ENCODE measurements at places on chromosomes 13 and 19.
A peak's percentile ranks its signal among the peaks of the same experiment; 100 is the strongest.

GRCh38 chr19:7562646-7563393 lies 27.3 kb downstream of the PNPLA6 start:
- no peaks in the 10 kb centered on the region for H3K4me1 ChIP-seq
- no peak overlapping the region for H3K27ac ChIP-seq
- peak; percentile 74 for DNase-seq
- H3K4me3 ChIP-seq, result no peak overlapping the region
- H3K27me3 ChIP-seq, result no peaks in the 10 kb centered on the region
- peaks cover 14% of the 10 kb centered on the region for H3K36me3 ChIP-seq

DNA sequence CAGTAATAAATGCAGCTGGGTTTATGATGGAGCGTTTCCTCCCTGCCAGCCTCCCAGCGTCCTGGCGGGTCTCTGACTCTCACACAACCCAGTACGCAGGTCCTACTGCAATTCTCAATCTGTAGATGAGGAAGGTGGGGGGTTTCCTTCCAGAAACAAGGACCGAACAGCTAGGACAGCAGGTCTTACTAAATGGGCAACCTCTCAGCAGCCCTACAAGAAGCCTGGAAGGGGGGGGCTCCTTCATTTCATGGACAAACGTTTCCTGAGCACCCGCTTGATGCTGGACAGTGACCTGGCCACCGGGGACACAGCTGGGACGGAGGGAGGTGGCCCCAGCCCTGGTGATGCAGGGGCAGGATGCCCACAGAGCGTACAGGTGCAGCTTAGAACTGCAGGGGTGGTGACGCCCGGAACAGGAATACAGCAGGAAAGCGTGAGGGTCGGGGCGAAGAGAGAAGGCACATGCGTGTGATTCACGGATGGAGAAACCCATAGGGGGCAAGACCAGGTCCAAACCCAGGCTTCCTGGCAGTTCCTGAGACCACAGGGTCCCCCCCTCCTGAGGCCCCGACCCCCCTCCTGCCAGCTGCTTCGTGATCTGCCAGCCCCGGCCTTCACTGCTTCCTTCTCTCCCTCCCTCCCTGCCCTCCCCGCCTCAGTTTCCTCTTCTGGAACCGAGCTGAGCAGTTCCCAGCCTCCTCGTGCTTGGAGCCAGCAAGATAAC lies 732 bp upstream of the C2CD4C start:
- H3K36me3 ChIP-seq, result no peaks in the 10 kb centered on the region
- H3K27me3 ChIP-seq, result peaks cover 11% of the 10 kb centered on the region
- H3K4me1 ChIP-seq, result no peaks in the 10 kb centered on the region
- DNase-seq, result peak; percentile 69
- H3K27ac ChIP-seq, result no peak overlapping the region

DNA sequence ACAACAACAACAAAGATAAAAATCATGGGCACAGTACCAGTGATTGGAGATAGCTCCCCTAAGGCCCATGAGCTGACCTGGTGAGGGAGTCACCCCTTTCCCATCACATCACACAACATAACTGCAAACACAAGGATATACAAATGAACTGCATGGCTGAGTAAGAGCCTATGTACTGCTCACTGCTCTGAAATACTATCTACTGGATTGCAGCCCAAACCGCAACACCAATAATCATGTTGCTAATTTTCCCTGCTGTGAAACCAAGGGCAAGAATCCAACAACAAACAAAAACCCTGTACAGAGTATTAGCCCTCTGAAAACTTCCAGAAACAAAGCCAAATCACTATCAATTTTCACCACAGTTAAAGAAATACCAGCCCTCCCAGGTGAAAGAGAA lies 1893.2 kb downstream of the PCDH9 start:
- no peak for DNase-seq
- no peak overlapping the region for H3K27ac ChIP-seq
- no peaks in the 10 kb centered on the region for H3K27me3 ChIP-seq
- H3K36me3 ChIP-seq, result no peaks in the 10 kb centered on the region

DNA sequence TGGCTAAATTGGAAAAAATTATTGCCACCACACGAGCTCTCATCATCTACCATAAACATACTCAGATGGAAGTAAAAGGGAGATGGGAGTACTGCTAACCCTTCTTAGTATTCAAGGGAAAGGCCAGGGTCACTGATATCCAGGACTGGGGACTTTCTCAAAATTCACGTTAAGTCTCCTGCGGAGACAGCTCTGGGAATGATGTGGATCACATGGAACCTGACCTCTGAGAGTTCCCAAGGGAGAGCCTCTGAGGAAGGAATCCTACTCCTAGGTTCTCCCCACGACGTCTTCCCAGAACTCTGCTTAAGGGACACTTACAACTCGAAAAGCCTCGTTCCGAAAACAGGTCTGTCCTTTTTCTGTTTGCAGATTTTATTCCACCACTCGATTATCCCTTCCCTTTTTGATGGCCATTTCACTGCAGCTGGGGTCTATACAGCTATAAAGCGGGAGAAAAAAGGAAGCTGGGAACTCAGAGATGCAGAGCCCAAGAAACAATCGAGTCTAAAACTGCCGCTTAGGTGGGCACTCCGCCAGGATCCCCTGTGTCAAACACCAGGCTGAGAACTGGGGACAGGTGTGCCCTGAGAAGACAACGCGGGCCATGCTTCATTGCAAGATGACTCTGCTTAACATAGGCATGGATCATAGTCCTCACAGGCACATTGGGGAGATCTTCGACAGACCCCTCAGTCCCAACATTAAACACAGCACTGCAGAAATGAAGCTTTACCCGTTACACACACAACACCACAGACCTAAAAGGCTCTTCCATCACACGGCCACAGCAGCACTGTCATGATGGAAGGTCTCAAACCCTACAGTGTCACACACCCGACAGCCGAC lies 823 bp upstream of the ZNF567 start:
- DNase-seq, result peak; percentile 52
- H3K36me3 ChIP-seq, result peaks cover 35% of the 10 kb centered on the region
- no peak overlapping the region for H3K27ac ChIP-seq
- H3K4me1 ChIP-seq, result no peaks in the 10 kb centered on the region
- no peaks in the 10 kb centered on the region for H3K27me3 ChIP-seq
- H3K4me3 ChIP-seq, result peak overlapping the region; percentile 99

DNA sequence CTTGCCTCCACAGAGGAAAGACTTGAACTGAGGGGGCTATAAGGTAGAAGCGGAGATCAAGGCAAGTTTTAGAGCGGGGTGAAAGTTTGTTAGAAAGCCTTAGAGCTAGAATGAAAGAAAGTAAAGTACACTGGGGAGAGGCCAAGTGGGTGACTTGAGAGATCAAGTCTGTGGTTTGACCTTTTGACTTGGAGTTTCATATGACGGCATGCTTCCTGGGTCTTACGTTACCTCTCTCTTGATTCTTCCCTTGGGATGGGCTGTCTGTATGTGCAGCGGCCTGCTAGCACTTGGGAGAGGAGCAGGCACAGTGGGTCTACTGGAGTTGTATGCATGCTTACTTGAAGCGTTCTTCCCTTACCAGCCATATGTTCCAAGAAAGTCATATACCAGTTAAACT lies 1768.5 kb downstream of the PCDH9 start:
- no peaks in the 10 kb centered on the region for H3K27me3 ChIP-seq
- no peak overlapping the region for H3K27ac ChIP-seq
- H3K4me3 ChIP-seq, result no peak overlapping the region
- DNase-seq, result no peak
- no peaks in the 10 kb centered on the region for H3K4me1 ChIP-seq

- H3K4me3 ChIP-seq, result no peak overlapping the region
- H3K27me3 ChIP-seq, result no peaks in the 10 kb centered on the region
- no peak for DNase-seq
- peaks cover 3% of the 10 kb centered on the region for H3K4me1 ChIP-seq
- H3K36me3 ChIP-seq, result no peaks in the 10 kb centered on the region
- no peak overlapping the region for H3K27ac ChIP-seq
These were observed 6.3 kb downstream of the SERP2 start for GRCh38 chr13:44379885-44380284.

DNA sequence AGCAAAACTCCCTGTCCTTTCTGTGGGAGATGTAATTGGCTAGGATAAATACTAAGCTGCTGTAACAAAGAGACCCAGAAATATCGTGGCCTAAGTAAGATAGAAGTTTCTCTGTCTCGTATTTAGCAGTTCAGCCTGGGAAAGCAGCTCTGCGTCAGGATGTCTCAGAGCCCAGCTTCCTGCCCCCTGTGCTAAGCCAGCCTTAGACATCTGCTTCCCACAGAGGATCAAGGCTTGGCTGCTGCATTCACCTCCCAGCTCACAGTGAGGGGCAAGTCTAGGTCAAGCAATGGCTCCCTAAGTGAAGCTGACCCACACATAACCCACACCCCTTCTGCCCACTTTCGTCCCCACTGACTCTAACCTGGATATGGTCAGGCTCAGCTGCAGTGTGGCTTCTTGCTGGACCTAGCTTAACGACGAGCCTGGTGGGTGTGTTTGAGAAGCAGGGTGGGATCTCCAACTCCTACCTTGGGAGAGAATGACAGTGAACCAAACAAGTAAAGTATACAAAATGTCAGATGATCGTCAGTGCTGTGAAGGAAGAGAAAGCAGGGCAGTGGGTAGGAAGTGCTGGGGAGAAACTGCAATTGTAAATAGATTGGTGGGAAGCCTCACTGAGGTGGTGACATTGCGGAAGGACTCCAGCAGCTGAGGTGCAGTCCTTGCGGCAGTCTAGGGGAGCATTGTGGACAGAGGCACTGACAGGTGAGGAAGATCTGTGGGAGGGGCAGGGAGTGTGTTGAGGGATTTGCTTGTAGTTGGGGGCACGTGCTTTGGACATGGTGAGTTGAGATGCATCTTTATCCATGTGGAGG lies 82.9 kb downstream of the TNFRSF19 start:
- H3K36me3 ChIP-seq, result no peaks in the 10 kb centered on the region
- H3K4me1 ChIP-seq, result no peaks in the 10 kb centered on the region
- no peak for DNase-seq
- no peak overlapping the region for H3K27ac ChIP-seq

GRCh38 chr13:92315265-92315664 lies 911.3 kb upstream of the GPC6 start:
- H3K4me1 ChIP-seq, result no peaks in the 10 kb centered on the region
- no peaks in the 10 kb centered on the region for H3K36me3 ChIP-seq
- H3K4me3 ChIP-seq, result no peak overlapping the region
- no peak overlapping the region for H3K27ac ChIP-seq
- H3K27me3 ChIP-seq, result no peaks in the 10 kb centered on the region

DNA sequence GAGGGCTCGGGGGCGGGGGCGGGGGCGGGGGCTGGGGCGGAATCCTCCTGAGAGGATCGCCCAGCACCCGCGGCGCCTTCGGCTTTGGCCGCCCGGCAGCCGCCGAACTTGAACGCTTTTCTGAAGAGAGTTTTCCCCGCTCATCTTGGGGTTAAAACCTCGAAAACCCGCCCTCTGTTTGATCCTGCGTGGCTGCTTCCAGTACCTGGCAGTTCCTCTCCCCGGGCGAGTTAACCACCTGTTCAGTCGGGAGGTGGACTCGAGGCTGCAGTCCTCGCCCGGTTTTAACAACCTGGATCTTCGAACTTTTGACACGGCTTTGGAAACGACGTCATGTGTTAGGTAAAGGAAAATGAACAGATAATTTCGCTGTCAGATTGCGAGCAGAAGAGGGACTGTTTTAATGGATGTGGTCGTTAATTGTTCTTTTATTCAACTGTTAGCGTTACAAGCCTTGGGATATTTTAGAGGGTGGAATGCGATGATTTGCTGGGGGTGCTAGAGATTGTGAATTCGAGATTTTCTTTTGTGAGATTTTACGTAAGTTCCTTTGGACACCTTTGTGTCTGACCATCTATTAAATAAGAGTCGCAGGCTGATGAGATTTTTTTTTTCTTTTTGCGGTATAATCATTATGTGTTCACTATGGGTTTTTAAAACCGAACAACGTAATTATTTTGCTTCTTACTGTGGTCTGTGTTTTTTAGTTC lies 1.0 kb downstream of the FNDC3A start:
- DNase-seq, result no peak
- H3K36me3 ChIP-seq, result no peaks in the 10 kb centered on the region
- H3K4me3 ChIP-seq, result peak overlapping the region; percentile 86

DNA sequence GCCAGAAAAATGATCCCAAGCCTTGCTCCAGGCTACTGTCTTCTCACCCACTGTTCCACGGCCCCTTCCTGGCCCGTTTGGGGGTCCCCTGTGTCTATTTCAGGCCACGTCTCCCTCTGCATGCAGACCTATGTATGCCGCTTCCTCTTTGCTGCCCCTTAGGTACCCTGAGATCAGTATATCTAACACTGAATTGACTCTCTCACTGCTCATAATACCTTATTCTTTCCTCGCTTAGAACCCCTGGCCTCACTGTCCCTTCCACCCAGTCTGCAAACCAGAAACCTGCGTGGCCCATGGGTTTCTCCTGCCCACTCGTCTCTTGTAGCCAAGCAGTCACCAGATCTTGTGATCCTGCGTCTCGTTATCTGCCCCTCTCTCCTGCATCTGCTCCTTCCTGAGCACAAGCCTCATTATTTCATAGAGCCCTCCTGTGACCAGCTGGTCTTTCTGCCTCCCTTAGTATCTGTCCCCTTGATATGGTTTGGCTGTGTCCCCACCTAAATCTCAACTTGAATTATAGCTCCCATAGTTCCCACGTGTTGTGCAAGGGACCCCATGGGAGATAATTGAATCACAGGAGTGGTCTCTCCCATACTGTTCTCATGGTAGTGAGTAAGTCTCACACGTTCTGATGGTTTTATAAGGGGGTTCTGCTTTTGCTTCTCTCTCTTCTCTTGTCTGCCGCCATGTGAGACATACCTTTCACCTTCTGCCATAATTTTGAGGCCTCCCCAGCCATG lies 109.0 kb upstream of the RNF113B start:
- H3K27me3 ChIP-seq, result no peaks in the 10 kb centered on the region
- peak overlapping the region; percentile 48 for H3K4me3 ChIP-seq
- peak overlapping the region; percentile 82 for H3K27ac ChIP-seq
- H3K36me3 ChIP-seq, result peaks cover 40% of the 10 kb centered on the region
- peaks cover 22% of the 10 kb centered on the region for H3K4me1 ChIP-seq
- no peak for DNase-seq

DNA sequence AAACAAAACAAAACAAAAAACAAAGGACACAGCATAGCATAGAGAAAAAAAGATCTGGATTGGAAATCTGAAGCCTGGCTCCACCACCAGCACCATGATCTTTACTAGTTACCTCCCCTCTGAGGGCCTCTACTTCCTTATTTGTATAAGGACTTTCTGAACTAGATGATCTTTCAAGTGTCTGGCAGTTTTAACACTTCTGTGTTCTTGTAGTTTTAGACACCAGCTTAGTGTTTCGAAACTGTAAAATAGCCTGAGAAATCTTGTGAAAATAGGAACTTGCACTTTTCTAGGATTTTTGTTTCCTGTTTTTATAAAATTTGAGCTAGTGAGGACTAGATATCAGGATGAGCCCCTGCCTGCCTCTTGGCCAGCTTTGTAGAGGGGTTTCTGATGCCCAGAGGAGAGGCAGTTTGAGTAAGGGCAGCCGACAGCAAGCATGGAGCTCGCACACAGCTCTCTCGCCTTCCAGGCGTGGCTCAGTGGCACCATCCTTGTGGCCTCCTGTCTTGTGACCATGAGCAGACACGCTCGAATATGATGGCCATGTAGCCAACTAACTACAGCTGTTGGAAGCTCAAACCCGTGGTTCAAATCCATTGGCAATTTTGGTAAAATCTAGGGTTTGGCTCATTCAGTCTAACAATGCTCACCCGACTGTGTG lies 319.0 kb downstream of the KCNRG start:
- H3K36me3 ChIP-seq, result no peaks in the 10 kb centered on the region
- no peak overlapping the region for H3K4me3 ChIP-seq
- DNase-seq, result no peak
- H3K4me1 ChIP-seq, result no peaks in the 10 kb centered on the region
- no peaks in the 10 kb centered on the region for H3K27me3 ChIP-seq

Data from endodermal cell (in vitro differentiated cells).